Right kidney (tissue), 9 donors: ENCODE measurements at places on chromosomes 11 and 22.
A peak's percentile ranks its signal among the peaks of the same experiment; 100 is the strongest.

DNA sequence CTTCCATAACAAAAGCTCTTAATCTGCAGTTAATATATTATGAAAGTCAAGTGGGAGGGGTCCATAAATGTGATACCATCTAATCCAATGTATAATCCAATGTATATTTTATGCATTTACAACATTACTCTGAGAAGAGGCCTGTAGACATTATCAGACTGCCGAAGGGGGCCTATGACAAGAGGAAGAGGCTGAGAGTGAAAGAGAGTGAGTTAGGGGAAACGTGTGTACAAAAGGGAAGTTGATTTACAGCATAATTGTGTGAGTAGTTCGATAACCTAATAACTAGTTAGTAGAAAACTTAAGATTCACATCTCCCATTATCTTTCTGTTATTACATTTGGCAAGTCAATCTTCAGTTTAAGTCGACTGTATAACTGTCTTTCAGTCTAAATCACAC, 86.6 kb downstream of the DDX10 start:
- DNase-seq, result no peak

- no peak for DNase-seq
Measured at GRCh38 chr11:111539426-111540113, 950 bp upstream of the LAYN start.

- no peak for DNase-seq
Measured at GRCh38 chr11:109527496-109527895, 105.5 kb downstream of the C11orf87 start.

DNA sequence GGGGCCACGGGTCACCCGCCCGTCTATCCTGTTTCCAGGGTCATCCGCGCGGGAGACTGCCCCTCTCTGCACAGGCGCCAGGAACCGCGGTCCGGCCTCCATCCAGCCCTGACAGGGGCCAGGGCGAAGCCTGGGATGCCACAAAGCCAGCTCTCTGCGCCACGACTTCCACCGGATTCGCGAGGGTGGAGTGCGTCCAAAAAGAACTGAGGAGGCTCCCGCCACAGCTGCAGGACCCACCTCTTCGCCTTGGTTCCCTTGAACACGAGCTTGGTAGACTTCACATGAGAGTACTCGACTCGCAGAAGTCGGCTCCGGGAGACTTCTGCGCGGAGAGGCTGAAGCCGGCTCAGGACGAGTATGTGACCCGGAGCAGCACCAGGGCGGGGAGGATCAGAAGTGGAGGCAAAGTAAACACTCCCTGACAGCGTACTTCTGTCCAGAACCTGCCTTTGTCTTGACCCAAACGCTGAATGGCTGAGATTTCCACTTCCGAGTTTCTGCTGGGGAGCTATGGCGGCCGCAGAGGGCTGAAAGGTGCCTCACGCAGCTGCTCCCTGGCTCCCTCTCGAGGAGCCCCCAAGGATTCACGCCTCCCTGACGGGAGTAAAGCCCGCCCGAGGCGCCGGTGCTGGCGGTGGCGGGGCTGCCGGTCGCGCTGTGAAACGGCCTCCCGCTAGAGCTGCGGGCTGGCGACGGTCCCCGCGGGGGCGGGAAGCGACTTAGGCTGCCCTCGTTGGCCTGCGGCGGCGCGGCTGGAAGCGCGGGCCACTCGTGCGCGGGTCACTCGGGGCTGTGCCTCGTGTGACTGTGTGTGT, 4566.7 kb upstream of the OR11H1 start:
- DNase-seq, result no peak

- no peak for DNase-seq
Measured at GRCh38 chr11:114311946-114312345, 15.7 kb downstream of the NNMT start.

GRCh38 chr22:25754527-25755202, 12.7 kb downstream of the MYO18B start:
- DNase-seq, result no peak

- no peak for DNase-seq
Measured at GRCh38 chr22:37990301-37990700, 5.9 kb upstream of the SOX10 start.

DNA sequence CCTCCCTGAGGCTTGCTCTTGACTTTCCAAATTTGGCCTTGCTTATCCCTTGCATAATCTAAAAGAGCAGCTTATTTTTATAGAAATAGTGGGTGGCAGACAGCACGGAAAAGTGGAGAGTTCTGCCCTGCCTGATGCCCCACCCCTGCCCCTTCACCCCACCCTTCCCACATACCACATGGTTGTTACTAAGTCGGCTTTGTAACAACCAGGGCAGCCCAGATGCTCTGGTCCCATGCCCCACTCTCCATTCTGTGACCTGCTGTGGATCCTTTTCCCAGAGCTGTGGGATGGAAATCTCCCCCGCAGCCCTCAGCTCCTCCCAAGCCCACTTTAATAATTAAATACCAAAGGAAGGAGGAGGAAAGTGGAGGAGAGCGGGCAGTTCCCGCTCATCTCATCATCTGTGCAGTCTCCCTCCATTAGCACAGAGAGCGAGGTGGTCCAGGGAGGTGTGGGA, 10.9 kb downstream of the MRGPRF start:
- DNase-seq, result no peak

- no peak for DNase-seq
Measured at GRCh38 chr11:67452141-67452952, at the start of gene GPR152. Gene GPR152, minus strand, starts transcription at chr11:67452729. Its CDS starts 5 bp downstream, at chr11:67452724.

- peak; percentile 94 for DNase-seq
Measured at GRCh38 chr11:67583247-67584204, at the start of gene GSTP1. Gene GSTP1, plus strand, starts transcription at chr11:67583812. Its CDS starts 32 bp downstream, at chr11:67583844.

DNA sequence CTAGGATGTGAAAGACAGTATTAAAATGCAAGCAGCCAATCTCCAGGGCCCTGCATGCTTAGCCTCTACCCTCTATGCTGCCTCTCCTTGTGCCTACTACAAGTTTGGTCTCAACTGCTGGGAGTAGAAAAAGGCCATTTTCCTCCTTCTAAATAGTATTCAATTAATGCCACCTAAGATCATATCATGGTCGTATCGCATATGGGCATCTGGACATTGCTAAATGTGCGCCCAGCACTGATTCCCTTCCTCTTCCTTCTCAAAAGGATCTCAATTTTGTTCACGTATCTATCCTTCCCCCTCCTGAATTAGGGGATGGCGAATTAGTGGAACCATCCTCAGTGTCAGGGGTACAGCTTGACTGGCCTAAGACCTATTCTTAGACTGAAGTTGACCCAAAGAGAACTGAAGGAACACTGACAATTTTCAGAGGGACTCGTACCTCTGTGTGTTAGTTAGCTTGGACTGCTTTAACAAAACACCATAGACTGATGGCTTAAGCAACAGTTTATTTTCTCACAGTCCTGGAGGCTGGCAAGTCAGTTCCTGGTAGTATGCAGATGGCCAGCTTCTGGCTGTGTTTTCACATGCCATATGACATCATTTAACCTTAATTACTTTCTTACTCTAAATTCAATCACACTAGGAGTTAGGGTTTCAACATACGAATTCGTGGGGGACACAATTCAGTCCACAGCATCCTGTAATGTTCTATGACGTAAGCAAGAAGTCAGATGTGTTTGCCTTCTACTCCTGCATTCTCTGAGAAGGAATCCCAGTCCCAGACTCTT, 8.5 kb upstream of the NUP50 start:
- DNase-seq, result no peak

- no peak for DNase-seq
Measured at GRCh38 chr22:19688301-19689290, 25.7 kb upstream of the SEPTIN5 start.

GRCh38 chr22:37048133-37048532, 3.4 kb upstream of the KCTD17 start:
- no peak for DNase-seq

DNA sequence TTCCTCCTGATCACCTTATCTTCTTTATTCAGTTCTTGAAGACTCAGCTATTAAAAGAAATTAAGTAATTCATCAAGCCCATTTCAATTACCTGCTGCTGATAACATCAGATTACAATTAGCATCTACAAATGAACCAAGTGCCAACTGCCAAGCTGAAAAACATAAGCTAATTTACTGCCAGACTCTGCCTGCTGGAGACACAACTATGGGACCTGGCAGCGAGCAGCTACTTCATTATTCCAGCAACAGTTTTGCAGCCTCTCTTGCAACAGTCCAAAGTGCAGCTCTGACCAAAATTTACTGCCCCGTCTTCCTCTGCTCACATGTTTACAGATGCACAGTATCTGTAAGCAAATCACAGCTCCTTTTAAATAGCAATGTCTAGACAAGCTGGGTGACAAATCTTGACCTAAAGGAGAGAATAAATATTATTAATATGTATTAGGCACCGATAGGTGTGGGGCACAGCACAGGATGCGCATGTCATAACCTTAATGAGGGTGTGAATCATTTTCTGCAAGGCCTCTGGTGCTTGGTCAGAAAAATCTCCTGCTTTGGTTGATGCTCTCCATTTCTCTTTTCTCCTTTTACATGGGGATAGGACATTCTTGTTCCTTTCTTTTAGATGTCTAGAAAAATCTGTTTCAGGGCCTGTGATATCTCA, 232.2 kb upstream of the PITPNB start:
- DNase-seq, result no peak

DNA sequence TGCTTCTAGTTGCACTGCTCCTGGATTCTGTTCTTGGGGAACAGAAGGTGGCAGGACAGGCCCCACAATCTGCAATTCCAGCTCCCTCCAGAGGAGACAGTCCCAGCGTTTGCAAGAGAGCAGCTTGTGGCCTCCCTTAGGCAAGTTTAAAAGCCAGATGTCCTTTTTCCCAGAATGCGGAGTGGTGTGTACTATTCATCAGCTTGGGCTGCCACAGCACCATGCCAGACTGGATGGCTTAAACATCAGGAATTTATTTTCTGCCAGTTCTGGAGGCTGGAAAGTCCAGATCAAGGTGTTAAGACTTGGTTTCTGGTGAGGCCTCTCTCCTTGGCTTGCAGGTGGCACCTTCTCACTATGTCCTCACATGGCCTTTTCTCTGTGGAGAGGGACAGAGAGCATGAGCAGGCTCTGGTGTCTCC, 11.7 kb downstream of the MIAT start:
- no peak for DNase-seq

- no peak for DNase-seq
Measured at GRCh38 chr11:61507012-61507768, 1.4 kb upstream of the LRRC10B start.

- peak; percentile 72 for DNase-seq
Measured at GRCh38 chr11:133947321-133947756, 9.4 kb downstream of the IGSF9B start.

GRCh38 chr22:49629261-49629570, 198.5 kb downstream of the BRD1 start:
- no peak for DNase-seq

DNA sequence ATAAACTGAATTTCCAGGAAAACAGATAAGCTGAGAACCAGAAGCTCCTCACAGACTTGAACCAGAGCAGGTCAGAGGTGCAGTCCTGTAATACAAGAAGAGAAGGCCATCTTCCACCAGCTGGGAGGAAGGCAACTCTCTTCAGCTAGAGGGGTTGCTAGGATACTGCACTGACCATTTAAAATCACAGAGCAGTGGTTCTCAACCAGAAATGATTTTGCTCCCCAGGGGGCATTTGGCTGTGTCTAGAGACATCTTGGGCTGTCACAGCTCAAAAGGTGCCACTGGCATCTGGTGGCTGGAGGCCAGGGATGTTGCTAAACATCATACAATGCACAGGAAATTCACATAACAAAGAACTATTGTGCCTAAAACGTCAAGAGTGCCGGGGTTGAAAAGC, 17.2 kb downstream of the OPCML start:
- no peak for DNase-seq

GRCh38 chr22:37178350-37179125, 9.5 kb downstream of the C1QTNF6 start:
- peak; percentile 36 for DNase-seq

GRCh38 chr22:17672417-17672991, 33.9 kb downstream of the BCL2L13 start:
- no peak for DNase-seq

DNA sequence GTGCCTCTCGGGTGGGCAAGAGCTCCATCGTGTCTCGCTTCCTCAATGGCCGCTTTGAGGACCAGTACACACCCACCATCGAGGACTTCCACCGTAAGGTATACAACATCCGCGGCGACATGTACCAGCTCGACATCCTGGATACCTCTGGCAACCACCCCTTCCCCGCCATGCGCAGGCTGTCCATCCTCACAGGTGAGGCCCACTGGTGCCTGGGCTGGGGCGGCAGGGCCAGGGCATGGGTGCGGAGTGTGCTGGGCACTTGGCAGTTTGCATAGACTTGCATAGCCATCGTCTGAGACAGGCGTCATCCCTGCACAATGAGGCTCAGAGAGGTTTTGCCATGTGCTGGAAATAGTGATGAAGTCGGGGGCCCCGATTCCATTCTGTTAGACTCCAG, 6.3 kb downstream of the RASD2 start:
- DNase-seq, result no peak

- DNase-seq, result no peak
Measured at GRCh38 chr11:14519597-14519916, 629 bp downstream of the PSMA1 start.

- DNase-seq, result no peak
Measured at GRCh38 chr22:25694196-25694907, 47.6 kb upstream of the MYO18B start.

GRCh38 chr11:125740617-125741016, 5.5 kb upstream of the PATE1 start:
- DNase-seq, result no peak

DNA sequence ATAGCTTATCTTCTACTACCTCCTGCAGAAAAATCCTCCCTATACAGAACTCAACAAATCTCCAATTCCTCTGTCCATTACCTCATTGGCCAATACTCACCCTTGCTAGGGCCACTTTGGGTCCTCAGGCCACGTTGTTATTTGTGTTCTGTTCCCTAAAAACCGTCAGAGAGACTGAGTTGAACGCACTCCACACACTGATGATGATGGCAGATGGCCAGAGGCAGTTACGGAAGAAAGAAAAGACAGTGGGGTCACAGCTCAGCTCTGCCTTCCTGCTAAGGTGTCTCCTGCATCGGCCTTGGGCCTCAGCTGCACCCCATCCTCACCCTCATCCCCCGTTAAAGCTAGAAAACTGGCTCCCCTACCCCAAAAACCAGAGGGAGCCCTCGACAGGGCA, 66.2 kb downstream of the MICAL3 start:
- no peak for DNase-seq

DNA sequence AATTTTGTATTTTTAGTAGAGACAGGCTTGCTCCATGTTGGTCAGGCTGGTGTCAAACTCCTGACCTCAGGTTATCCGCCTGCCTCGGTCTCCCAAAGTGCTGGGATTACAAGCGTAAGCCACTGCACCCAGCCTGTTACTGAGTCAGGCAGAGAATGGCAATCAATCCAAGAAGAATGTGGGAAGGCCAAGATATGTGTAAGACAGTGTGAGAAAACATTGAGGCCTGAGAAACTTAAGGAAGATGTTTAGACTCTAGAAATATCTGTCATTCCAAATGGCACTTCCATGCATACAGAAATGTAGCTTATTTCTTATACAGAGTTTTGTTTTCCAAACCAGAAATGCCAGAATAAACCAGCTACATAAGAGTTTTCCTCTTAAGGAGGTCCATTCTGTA, 248.5 kb downstream of the ETS1 start:
- no peak for DNase-seq

DNA sequence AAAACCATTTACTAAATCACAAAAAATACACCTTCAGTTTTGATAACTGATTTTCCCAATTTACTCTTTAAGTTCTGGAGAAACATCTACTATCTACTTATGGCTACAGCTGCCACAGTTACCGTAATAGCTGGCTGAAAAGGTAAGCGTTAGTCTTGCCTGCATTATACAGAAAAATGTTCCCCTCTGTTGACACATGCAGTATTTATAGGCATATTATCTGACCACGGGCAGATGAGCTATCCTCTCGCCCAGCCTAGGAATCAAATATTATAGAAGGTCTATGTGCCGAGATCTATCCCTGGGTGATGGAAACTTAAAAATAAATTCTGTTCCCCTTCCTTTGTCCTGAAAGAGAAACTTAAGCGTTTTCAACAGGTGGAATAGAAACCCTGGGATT, 283.8 kb downstream of the CADM1 start:
- no peak for DNase-seq
